Umbilical cord (tissue), 2 donors: ENCODE measurements at places on chromosomes 6 and 20.

DNA sequence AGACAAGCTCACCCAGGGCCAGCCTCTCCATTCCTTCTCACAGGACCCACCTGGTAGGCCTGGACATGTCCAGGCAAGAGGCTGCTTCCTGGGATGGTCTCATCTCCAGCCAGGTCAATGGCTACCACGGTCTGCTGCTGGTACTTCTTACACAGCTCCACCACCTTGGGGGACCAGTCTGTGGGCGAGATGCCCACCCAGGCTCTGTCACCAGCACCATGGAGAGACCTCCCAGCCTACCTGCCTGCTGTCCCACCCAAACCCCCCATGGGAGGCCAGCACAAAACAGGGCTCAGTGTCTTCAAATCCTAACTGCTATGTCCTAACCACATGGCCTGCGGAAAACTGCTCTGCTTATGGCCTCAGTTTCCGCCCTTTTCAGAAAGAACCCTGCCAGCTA, 27.3 kb downstream of the ADA start:
- DNase-seq = no peak

- no peak for DNase-seq
Observed at GRCh38 chr20:44167736-44168135, 19.3 kb downstream of the JPH2 start.

DNA sequence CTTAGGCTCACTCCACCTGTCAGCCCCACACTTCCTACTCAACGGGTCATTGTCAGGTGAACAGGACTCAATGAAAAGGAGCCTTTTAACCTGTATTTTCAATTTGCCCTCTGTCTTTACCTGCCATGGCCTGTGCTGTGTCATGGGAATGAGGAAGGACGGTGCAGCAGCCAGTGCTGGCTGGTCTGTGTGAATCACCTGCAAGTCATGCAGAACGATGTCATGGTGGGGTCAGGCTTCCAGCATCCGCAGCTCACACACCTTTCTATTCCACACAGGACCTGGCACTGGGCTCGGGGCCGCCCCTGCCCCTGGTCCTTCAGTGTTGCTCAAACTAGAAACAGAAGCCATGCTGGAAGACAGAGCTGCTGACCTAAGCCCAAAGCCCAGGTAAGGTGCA, 188.7 kb upstream of the GMDS start:
- DNase-seq = peak; percentile 31

DNA sequence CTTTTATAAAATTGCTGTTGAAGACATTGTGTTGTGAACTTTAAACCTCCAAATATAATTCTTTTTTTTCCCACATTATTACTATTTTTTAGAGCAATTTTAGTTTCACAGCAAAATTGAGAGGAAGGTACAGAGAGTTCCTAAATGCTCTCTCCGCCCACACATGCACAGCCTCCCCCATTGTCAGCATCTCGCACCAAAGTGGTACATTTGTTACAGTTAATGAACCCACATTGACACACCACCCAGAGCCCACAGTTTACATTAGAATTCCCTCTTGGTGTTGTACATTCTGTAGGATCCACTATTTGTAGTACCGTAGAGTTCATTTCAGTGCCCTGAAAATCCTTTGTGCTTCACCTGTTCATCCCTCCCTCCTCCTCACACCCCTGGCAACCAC, 33.8 kb downstream of the TMEM181 start:
- no peak for DNase-seq

DNA sequence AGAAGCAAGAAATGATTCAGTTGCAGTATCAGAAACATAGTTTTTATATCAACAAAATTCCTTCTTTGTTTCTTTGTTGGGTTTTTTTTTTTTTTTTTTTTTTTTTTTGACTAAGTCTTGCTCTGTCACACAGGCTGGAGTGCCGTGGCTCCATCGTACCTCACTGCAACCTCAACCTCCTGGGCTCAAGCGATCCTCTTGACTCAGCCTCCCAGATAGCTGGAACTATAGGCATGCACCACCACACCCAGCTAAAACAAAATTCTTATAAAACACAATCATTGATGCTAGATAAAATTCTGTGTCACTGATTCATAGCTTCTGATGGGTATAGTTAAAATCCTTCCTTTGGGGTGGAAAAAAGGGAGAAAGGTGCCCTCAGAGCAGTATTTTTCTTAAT, 110.3 kb upstream of the TNFAIP3 start:
- no peak for DNase-seq

- no peak for DNase-seq
Observed at GRCh38 chr20:46551522-46552381, 1.3 kb upstream of the OCSTAMP start.

- peak; percentile 66 for DNase-seq
Observed at GRCh38 chr6:111952821-111953540, 79.7 kb upstream of the FYN start.

DNA sequence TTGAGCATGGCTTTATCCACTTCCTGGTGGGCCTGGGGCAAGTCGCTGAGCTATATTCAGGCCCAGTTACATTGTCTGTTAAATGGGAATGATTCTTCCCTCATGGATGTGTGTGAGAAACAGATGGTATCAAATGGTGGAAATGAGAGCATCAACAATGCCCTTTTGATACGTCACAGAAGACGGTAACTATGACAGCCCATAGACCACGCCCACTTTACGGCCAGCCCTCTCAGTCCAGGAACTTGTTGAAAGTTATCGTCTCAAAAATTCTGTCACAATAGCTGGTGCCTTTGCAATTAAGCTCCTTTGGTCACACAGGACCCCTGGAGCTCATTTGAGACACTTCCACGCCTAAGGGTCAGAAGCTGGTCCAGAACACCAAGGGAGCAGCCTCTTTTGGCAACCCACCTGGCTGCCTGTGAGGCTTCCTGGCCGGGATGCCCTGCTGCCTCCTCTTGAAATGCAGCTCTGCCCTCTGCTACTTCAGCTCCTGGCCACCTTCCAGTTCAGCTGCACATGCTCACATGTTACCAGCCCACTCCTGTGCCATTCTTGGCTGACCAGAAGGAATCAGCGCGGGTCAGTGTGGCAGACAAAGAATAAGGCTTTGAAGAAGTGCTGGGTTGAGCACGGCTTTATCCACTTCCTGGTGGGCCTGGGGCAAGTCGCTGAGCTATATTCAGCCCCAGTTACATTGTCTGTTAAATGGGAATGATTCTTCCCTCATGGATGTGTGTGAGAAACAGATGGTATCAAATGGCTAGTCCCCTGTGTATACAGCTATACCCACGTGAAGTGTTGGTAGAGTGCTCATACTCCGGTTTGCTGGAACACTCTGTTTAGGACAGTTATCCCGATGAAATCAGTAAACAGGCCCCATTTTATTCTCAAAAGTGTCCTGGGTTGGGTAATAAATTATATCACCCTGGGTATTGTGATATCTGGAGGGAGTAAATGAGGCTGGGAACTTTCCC, 199.2 kb upstream of the SUPT3H start:
- DNase-seq = no peak

GRCh38 chr20:32077190-32077589, 25.1 kb downstream of the HCK start:
- DNase-seq = no peak

GRCh38 chr6:97703661-97704060, 420.6 kb upstream of the MMS22L start:
- no peak for DNase-seq

DNA sequence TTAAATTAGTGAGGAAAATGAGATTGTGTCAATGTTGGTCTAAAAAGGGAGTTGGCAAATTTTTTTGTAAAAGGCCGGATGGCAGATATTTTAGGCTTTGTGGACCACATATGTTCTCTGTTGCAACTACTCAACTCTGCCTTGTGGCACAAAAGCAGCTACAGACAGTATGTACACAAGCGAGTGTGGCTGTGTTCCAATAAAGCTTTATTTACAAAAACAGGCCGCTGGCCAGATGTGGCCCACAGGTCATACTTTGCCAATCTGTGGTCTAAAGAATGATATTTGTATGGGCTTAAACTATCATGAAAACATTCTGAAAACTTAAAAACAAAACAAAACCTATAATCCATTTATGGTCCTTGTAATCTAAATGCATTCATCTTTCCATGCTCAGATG, 228.3 kb downstream of the CLIC5 start:
- no peak for DNase-seq

GRCh38 chr6:57138026-57138425, 34.1 kb upstream of the BAG2 start:
- no peak for DNase-seq

DNA sequence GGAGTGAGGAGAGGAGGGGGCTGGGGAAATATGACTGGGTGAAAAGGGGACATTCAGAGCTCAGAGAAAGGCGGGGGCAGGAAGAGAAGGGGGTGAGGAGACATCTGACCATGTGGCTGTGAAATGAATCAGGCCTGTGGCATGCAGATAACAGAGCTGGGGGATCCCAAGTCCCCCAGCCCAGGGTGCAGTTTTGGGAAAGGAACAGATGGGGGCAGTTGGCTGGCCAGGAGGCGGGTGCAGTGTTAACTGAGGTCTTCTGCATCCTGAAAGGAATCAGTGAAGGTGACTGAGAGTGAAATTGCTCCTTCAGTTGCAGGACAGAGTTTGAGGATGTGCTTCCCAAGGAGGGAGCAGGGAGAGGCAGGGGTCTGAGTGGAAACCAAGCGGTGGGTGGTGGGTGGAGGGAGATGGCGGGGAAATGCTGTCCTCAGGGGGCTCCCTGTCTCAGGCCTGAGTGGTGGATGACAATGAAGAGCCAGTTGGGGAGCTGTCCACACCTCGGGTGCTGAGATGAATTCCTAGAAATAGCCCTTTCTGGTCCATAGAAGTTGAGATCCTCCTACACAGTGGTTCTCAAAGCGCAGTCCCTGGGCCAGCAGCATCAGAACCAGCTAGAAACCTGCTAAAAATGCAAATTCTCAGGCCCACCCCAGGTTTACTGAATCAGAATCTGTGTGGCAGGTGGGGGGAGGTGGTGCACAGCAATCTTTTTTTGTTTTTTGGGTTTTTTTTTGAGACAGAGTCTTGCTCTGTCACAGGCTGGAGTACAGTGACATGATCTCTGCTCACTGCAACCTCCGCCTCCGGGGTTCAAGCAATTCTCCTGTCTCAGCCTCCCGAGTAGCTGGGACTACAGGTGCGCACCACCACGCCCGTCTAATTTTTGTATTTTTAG, 26.0 kb upstream of the CCDC167 start:
- DNase-seq = no peak

DNA sequence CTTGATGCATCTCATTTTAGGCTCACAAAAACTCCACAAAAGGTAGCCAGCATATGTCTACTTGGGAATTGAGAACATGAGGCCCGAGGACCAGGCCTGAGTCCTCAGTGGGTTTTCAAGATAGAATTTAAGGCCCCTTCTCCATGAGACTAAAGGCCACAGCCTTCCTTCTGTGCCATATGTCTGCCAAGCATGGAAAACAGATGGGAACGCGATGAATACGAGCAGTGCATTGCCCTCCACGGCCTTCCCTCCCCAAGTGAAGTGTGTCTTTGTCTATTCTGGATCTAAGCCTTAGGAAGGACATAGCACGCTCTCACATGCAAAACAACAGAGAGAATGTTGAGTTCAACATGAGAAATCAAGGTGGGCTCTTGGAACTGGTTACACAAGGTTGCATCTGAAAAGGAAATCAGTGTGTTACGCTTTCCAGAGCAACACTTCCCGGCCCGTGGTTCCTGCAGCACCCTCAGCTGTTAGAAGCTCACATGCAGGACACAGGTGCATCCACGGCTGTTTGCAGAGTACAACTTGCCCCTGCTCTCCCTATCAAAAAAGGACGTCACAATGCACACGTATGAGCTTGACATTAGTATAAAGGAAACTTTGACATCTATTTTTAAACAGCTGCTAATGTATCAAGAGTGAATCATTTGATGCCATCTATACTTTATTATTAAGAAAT, 229.9 kb downstream of the NRN1 start:
- no peak for DNase-seq

- no peak for DNase-seq
Observed at GRCh38 chr6:139751179-139751578, 376.7 kb upstream of the CITED2 start.

- DNase-seq = peak; percentile 61
Observed at GRCh38 chr6:129744201-129744879, 34.4 kb upstream of the ARHGAP18 start.

GRCh38 chr6:114090626-114091025, 119.7 kb upstream of the HDAC2 start:
- peak; percentile 17 for DNase-seq
